ENCODE measurements at places on chromosomes 5 and 9. TPM values are rescaled to one million over a fixed set of nuclear protein-coding genes. Genes with fewer than 3 reads are reported as not detected.

SLC24A2 gene
- total RNA-seq: not detected

TNFSF8 gene
- total RNA-seq: not detected

DNA sequence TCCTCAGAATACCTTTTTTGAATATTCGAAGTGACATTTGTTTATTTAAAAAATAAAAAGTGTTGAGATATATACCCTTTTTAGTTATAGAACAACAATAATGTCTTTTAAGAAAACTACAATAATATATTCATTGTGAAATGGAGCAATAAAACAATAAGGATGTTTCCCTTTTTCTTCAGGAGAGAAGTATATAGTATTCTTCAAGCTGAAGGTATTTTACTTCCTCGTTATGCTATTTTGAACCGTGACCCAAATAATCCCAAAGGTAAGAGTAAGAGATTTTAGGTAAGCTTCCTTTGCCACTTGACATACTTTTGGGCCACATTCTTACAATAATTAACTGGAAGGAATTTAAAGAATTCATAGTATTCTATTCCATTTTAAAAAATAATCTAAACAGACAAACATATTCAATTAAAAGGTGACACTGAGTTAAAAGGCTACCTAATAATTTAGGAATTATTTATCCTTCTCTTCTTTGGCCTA lies 18.1 kb downstream of the PPIP5K2 start:
- DNase-seq: no peak

- no peak for DNase-seq
These were observed 8.1 kb downstream of the ARPC5L start for GRCh38 chr9:124869986-124870560.

- DNase-seq: no peak
These were observed 1152.9 kb upstream of the CDH6 start for GRCh38 chr5:30040488-30041118.

GAS1 gene
- total RNA-seq: 0.99 TPM

DNA sequence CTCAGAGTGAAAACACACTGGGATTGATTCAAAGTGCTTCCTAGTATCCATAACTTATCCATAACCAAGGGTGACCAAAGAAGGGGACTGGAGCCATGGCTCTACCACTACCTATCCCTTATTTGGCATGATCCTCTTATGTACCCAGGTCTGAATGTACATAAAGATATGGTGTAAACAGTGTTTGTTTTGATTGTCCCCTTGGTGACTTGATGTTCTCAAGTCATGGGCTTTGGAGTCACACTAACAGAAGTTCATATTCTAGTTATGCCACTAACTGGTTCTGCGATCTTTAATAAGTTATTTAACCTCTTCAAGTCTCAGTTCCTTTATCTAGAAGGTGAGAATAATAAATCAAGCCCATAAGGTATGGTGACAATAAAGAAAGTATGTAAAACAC lies 283.4 kb upstream of the PTGER4 start:
- no peak for DNase-seq

DNA sequence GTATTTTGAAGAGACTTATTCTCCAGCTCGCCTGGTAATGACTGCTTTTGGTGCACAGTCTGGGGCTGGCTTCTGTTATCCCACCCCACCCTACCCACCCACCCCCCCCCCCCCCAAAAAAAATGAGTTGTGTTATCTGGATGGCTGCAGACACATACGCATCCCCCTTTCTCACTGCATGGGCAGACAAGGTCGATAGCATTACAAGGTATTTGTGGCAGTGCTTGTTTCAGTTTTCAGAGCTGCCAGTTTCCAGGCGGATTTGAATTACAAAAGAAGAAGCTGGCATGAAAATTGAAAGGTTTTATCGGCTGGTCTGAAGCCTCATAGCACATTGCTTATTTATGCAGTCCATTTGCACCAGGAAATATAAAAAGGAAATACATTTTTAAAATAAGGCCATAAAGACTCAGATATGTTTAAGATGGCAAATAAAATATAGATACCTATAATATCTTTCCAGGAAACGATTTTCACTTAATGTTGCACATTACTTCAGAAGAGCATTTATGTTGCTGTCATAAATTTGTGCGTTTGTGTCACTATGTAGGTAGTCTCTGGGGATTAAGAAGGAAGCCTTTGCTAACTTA lies 85.1 kb upstream of the GRHPR start:
- DNase-seq: no peak

GARIN3 gene
- total RNA-seq: not detected

- no peak for DNase-seq
These were observed 205.2 kb upstream of the ADCY2 start for GRCh38 chr5:7190712-7191250.

- DNase-seq: no peak
These were observed 94.8 kb downstream of the SLC1A3 start for GRCh38 chr5:36701085-36701698.

DNA sequence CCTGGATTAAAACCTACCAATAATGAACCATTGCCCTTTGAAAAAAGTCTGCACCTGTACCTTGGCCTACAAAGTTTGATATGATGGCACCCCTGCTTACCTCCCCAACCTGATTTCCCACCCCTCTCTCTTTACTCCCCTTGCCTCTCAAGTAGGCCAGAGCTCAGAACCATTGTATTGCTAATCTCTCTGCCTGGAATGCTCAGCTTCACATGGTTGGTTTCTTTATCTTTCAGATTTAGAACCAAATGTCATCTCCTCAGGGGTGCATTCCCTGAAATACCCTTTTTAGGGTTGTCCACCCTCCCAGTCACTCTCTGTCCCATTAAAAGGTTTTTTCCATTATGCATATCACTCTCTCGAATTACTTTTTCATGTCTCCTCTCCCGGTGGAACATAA lies 116.6 kb upstream of the VCAN start:
- no peak for DNase-seq

LECT2 gene
- total RNA-seq: not detected

DNA sequence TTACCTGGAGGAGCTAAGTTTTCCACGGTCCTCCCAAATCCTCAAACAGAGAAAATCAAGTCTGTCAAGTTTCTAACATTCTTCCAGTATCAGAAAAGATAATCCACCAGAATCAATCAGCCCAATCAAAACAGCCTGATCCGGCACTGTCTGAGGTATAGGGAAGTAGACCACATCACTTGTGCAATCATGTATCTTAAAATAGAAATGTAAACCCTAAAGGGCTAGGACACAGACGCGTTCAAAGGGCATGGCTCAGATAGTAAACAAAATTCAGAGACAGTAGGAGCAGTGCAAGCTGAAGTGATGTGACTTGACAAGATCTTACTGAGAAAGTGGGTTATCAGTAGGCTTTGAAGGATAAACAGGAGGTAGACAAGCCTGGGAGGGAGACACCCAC lies 252.4 kb upstream of the DAPK1 start:
- DNase-seq: no peak

DNA sequence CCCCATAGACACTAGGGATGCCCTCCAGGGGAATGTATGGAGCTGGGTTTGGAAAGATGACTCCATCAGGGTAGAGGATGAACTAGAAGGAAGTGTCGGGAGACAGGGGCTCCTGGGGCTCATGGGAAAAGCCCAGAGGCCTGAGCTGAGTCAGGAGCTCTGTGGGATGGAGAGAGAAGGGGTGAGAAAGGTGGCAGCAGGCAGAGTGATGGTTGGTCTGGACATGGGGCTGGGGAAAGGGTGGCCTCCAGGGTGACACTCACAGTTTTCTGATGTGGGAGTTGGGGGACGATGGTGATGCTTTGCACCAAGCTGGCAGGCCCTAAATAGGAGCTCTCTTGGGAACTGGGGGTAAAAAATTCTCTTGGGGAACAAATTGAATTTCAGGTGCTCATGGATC lies 213.5 kb upstream of the MVB12B start:
- no peak for DNase-seq

DNA sequence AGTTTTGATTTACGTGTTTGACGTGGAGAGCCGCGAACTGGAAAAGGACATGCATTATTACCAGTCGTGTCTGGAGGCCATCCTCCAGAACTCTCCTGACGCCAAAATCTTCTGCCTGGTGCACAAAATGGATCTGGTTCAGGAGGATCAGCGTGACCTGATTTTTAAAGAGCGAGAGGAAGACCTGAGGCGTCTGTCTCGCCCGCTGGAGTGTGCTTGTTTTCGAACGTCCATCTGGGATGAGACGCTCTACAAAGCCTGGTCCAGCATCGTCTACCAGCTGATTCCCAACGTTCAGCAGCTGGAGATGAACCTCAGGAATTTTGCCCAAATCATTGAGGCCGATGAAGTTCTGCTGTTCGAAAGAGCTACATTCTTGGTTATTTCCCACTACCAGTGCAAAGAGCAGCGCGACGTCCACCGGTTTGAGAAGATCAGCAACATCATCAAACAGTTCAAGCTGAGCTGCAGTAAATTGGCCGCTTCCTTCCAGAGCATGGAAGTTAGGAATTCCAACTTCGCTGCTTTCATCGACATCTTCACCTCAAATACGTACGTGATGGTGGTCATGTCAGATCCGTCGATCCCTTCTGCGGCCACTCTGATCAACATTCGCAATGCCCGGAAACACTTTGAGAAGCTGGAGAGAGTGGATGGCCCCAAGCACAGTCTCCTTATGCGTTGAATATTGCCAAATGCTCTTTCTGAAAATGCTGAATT lies 850 bp downstream of the RRAGA start:
- no peak for DNase-seq

AFAP1L1 gene
- total RNA-seq: 16.6 TPM

DNA sequence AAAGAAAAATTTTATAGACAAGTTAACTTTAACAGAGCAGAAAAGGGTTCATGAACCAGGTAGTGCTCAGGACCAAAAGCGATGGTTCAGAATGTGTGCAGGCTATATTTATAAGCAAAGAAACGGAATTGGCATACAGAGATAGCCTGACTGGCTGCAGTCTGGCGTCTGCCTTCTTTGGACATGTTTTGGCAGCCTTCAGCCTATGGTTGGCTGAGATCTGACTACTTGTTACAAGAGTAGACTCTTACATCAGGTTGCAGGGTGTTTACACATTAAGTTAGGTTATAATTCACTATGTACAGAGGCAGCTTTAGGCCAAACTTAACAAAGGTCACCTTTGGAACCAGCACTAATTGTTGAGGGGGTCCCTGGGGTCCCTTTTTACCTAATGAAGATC lies 7.0 kb downstream of the NOP16 start:
- no peak for DNase-seq

PCDHGA8 gene
- total RNA-seq: 0.07 TPM

DNA sequence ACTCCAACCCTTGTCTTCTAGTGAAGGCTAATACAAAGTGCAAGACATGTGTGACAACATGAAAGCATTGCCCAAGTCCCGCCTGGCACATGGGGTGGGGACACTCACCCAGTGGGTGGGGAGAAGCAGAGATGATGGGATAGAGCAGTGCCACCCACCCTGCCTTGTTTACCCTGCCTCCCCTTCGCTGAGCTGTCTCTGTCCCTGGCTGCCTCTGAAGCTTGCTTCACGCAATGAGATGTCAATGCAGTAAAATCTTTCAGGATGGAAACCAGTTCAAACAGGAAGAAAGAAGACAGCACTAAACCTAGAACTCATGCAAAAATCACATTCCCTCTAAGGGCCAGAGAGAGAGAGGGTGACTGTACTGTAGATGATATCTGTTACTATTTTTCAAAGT lies 148.0 kb downstream of the INSYN2B start:
- DNase-seq: no peak

DNA sequence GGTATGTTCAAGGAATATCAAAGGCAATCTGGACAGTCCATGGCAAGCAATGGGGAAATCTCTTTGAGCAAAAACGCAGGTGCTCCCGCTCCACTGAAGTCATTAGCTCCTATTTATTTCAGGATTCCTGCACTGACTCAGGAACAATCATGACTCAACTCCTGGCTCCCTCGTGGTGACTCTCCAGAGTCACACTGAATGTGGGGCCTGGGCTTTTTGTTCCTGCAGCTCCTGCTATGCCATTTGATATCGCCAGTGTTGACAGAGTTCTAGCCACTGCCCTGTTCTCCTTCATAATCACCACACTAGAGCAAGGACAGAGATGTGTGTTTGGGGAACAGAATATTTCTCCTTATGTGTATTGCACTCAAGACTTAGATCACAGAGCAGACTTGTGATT lies 187.2 kb upstream of the ZNF462 start:
- DNase-seq: no peak

IFNW1 gene
- total RNA-seq: not detected

DNA sequence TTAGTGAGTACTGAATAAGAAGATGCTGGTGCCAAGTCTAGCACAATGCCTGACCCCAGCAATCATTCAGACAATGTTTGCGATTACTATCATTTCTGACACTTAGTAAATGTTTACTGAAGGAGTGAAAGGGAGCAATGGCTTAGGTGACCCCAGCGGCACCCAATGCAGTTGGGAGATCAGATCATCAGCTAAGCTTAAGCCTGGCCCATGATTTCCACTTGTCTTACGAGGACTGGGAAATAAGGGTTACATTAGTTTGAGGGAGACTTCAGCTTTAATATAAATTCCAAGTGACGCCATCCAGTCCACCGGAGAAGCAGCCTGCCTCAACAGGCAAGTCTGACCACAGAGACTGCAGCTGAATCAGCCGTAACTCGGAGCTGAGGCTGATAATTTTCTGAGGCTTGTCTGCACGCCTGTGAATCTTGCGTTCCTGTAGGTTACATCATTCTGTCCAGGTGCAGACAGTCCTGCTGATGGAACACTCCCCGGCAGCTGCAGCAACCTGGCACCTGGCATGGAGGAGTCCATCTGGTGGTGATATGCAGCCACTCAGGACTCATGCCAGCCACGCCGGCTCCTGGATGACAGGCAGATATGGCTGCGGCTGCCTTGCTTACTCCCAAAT lies 34.9 kb upstream of the FGF1 start:
- peak; percentile 99 for DNase-seq

OR1J2 gene
- not detected for total RNA-seq

GRCh38 chr9:136620441-136621018 lies 42.2 kb upstream of the EGFL7 start:
- no peak for DNase-seq

GRCh38 chr5:53983568-53984460 lies 326.6 kb downstream of the ARL15 start:
- peak; percentile 24 for DNase-seq

- no peak for DNase-seq
These were observed 418.5 kb upstream of the MEF2C start for GRCh38 chr5:89301321-89302025.

CTNND2 gene
- total RNA-seq: 0.18 TPM

DNA sequence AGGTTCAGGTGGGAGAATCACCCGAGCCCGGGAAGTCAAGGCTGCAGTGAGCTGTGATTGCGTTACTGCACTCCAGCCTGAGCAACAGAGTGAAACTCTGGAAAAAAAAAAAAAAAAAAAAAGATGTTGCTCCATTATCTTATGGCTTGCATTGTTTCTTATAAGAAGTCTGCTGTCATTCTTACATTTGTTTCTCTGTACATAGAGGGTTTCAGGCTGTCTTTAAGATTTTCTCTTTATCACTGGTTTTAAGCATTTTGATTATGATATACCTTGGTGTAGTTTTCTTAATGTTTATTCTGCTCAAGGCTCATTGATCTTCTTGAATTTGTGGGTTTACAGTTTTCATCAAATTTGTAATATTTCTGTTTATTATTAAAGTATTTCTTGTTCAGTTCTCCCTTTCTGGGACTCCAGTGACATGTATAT lies 35.2 kb downstream of the MVB12B start:
- DNase-seq: no peak

- no peak for DNase-seq
These were observed 20.0 kb downstream of the ERAP2 start for GRCh38 chr5:96896276-96896675.

- DNase-seq: no peak
These were observed 130.3 kb upstream of the TBC1D2 start for GRCh38 chr9:98385751-98386150.

LCN1 gene
- not detected for total RNA-seq

PCDHB12 gene
- total RNA-seq: not detected

GRCh38 chr5:113166261-113166660 lies 189.7 kb downstream of the DCP2 start:
- no peak for DNase-seq

- peak; percentile 57 for DNase-seq
These were observed 2.3 kb downstream of the ANXA2R start for GRCh38 chr5:43037636-43038495.
